Stimulated activated CD8-positive, alpha-beta memory T cell treated with anti-CD3 and anti-CD28 coated beads, Interleukin-15, amount 100 ng/mL, for 1 hour (primary cell): ENCODE measurements at places on chromosomes 12 and 14.

DNA sequence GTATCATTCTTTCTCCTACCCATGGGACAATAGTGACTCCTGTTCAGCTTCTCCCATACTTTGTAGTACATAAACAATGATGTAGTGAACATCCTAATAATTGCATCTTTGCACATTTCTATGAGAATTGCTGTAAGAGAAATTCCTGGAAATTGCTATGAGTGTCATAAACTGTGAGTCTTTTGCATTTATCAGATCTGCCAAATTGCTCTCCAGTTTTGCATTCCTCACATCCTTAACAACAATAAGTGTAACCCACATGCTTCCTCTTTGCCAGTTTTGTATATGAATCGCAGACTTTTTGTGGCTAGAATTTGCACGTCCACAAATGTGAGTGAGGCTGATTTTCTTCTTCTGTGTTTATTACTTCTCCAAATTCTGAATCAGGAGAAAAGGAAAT lies 124.0 kb upstream of the TBX5 start:
- DNase-seq: no peak

DNA sequence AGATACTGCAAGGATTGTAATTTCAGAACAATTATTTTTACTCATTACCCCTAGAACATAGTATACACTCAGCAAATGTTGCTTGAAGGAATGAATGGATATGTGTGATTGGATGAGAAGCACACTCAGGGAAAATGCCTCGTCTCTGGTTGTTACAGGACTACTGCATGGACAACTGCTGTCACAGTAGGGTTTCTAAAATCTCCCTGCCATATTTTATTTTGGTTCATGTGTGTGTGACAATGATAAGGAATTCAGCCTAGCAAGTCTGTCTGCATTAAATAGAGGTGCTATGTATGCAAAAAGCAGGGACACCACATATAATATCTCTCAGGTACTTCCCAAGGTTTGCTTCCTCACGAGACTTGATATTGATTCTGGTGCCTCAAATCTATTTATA lies 1.4 kb downstream of the PTPRR start:
- no peak for DNase-seq

- DNase-seq: no peak
These were observed 509.6 kb downstream of the NOVA1 start for GRCh38 chr14:26088275-26088674.

DNA sequence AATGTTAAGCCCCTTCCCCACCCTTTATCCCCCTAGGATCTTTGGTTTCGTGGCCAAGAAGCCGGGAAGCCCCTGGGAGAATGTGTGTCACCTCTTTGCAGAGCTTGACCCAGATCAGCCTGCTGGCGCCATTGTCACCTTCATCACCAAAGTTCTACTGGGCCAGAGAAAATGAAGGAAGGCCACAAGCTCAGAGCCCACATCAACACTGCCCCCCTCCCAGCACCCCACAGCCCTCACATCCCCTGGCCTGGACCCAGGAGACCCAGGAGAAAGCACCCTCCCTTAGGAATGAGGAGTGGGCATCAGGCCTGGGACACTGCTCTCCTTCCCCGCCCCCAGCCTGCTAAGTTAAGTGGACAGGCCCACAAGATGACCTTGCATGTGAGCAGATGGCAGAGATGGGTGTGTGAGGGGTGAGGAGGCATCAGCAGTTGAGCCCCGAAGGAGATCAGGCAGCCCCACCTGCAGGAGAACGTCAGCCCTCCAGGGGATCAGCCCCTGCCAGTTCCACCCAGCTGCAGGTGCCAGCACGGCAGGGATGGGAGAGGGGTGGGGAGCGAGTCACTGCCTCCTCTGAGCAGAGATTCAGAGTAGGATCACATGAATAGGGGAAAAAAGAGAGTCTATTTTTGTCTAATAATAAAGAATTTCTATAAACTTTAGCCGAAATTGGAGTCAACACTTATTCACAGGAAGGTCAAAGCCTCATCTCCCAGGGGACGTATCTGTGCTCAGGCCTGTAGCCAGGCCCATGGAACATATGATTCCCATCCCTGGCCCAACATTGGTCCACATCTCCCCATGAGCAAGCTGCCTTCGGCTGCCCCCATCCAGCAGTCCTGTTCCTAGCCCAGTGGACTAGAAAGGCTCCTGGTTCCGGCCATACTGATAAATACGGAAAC lies 14.1 kb downstream of the TNS2 start:
- DNase-seq: no peak

DNA sequence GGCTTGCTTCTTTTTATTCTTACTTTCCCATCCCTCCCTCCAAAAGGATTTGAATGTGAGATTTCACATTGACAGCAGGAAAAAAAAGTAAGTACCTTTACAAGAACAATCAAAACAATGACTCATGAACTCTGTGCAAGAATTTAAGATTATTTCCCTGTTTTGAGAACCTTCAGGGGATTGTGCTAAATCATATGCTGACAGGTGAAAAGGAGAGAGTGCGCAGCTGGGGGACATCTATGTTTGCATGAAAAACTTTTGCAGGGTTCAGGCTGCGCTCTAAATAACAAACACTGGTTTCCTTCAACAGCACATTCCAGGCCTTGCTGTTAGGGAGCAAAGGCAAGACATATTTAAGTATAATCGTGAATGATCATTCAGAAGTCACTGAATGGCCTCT lies 27.3 kb downstream of the RERG start:
- DNase-seq: no peak

GRCh38 chr14:31194095-31194494 lies 13.5 kb downstream of the HECTD1 start:
- DNase-seq: no peak

DNA sequence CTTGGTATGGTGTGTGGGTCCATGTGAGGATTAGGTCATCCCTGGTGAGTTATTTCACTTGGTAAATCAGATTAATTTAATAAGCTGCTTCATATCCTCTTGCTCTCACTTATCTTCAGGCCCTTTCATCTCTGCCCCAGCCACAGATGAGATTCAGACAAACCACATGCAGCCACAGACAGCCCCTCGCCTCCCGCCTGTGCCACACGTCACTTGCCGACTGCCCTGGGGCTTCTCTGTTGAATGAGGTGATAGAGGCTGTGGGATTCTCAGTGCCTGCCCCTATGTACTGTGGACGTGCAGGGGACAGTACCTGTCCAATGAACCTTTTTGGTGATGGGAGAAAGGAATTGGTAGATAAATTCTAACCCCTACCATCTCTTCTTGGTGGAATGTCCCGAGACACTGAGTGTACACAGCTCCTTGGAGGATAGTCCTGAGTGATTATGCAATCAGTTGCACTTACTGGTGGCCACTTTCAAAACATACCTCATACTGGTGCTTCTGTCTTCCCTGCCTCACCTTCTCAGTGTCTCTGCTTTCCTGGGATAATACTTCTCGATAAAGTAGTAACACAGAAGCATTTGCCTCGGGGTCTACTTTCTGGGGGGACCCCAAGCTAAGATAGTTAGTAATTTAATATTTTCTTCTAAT lies 248.7 kb downstream of the TTC6 start:
- DNase-seq: no peak

GRCh38 chr14:100122481-100123223 lies 36.8 kb downstream of the DEGS2 start:
- DNase-seq: no peak

DNA sequence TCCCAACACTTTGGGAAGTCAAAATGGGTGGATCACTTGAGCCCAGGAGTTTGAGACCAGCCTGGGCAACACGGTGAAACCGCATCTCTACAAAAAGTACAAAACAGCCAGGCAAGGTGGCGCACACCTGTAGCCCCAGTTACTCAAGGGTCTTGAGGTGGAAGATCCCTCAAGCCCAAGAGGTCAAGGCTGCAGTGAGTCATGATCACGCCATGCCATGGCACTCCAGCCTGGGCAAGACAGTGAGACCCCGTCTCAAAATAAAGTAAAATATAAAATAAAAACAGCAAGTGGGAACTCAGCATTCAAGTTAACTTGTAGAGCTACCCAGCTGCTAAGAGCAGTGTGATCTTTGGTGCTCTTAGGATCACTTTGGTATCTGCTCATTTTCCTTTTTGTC lies 12.7 kb downstream of the RFC5 start:
- DNase-seq: no peak

GRCh38 chr14:102980409-102980810 lies 57.9 kb downstream of the AMN start:
- DNase-seq: no peak

DNA sequence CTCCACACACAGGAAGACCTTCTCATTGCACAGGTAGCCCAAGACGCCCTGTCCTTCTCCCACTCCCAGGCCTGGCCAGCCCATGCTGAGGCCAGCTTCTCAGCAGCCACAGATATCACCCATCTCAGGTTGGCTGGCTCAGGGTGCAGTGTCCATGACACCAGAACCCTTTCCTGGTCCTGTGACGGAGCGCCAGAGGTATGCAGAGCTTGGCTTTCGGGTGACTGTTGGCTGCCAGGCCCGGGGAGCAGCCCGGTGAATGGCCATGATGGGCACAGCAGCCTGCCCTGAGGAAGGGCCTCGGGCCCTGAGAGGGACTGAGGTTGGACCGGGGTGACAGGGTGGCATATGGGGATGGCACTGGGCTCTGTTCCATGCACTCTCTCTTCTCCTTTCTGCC lies 173.4 kb downstream of the TSPAN9 start:
- no peak for DNase-seq

DNA sequence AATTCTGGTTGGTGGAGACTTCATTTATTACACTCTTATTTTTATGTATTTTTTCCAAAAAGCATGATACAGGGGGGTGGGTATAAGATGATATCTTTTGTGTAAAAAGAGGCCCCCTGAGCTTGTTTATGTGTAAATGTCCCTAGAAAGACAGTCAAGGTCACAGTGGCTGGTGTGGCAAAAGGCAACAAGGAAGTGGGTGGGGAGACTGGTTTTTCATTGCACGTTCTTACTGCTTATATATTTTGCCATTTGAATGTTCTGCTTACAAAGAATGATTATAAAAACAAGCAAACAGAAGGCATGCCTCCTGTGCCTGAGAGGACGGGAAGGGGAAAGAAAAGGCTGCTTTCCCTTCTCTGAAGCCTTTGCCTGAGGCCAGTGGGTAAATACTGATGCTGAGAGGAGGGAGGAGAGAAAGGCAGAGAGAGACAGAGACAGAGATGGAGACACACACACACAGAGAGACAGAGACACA lies 24.1 kb upstream of the ADIPOR2 start:
- no peak for DNase-seq

DNA sequence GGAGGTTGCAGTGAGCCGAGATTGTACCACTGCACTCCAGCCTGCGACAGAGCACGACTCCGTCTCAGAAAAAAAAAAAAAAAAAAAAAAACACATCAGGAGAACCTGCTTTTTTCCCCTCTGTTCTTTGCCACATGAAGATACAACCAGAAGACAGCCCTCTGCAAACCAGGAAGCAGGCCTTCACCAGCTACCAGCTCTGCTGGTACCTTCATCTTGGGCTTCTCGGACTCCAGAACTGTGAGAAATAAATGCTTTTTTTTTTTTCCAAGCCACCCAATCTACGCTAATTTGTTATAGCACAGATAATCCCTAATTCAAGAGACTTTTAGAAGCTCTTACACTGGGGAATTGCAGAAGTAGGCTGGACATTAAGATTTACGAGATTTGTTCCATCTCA lies 121.2 kb downstream of the GARIN6 start:
- no peak for DNase-seq

DNA sequence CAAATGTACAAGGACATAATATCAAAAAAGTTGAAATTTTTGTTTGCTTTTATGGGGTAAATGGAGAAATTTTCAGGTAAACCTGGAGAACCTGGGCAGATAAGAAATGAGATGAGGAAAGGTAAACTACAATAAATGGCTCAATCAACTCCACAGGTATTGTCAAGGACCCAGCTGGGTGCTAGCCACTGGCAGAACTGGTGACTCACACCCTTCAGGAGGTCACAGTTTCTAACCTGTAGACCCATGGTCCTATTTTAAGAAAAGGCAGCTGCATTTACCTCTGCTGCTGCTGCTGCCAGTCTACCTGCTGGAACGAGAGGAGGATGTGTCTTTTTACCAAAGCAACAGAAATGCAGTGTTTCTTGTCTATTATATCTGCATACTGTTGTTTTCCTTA lies 226.6 kb downstream of the ALG10B start:
- no peak for DNase-seq

DNA sequence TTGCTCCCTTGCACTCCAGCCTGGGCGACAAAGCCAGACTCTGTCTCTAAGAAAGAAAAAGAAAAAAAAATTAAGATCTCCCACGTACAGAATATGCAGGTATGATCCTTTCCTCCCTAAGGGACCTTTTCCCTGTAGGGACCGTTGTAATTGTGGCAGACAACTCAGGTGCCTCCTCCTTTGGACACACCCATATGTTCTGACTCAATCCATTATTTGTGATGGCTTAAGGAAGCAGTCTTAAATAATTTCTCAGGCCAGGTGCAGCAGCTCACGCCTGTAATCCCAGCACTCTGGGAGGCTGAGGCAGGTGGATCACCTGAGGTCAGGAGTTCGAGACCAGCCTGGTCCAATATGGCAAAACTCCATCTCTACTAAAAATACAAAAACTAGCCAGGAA lies 53.1 kb downstream of the TMCC3 start:
- DNase-seq: no peak

DNA sequence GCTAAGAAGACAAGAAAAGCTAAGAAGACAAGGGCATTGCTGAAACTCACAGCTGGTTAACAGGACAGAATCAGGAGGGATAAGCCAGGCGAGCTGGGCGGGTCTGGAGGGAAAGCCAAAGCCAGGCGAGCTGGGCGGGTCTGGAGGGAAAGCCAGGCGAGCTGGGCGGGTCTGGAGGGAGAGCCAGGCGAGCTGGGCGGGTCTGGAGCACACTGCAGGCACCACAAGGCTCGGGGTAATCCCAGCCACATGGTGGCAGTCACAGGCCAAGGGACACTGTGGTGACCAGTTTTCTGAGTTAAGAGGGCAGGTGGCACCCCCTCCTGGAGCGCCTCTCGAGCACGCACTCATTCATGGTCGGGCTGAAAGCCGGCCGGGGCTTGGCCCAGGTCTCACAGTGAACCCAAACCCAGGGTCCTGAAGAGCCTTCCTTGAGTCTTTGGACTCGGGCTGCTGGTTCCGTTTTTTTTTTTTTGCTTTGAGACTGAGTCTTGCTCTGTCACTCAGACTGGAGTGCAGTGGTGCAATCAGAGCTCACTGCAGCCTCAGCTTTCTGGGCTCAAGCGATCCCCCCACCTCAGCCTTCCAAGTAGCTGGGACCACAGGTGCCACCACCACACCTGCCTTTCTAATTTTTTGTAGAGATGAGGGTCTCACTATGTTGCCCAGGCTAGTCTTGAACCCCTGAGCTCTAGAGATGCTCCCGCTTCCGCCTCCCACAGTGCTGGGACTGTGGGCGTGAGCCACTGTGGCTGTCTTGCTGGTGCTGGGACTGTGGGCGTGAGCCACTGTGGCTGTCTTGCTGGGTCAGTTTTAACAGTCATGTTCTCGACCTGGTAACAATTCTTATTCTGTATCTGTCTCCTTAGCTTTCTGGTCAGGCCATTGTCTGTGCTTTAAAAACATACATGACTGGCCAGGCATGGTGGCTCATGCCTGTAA lies 40.2 kb downstream of the HSP90AA1 start:
- no peak for DNase-seq

DNA sequence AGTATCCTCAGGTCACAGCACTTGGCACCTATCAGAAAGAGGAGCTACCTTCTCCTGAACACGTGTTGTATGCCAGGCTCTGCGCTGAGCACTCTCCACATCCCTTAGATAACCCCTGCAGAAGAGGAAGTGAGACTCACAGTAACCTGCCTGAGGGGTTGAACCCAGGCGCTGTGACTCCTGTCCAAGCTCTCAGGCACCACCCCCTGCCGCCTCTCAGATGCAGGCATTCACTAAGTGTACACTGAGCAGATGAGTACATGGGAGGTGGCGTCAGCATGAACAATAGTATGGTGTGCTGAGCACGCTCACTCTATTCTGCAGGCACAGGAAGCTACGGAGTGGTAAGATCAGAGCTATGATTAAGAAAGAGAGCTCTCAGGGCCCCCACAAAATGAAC lies 21.0 kb upstream of the RIC8B start:
- DNase-seq: no peak
